Tongue (tissue), 3 donors: ENCODE measurements at places on chromosomes 4 and X. TPM values are rescaled to one million over a fixed set of nuclear protein-coding genes. Genes with fewer than 3 reads are reported as not detected.

S100G gene
- not detected for total RNA-seq

RAP2C gene
- total RNA-seq: 32.9 TPM

CDKL2 gene
- total RNA-seq: 1.1 TPM

CFAP47 gene
- total RNA-seq: 0.10 TPM

MAGEB10 gene
- not detected for total RNA-seq

GABRA4 gene
- total RNA-seq: 0.21 TPM

SOX3 gene
- not detected for total RNA-seq

USP17L26 gene
- not detected for total RNA-seq

ZNF711 gene
- 34.5 TPM for total RNA-seq

SMARCA1 gene
- 90.7 TPM for total RNA-seq

EBP gene
- 22.8 TPM for total RNA-seq

MAOB gene
- total RNA-seq: 3.2 TPM

CHST7 gene
- 11.7 TPM for total RNA-seq

NEIL3 gene
- 3.0 TPM for total RNA-seq

TMEM128 gene
- 18.0 TPM for total RNA-seq

SLC26A1 gene
- total RNA-seq: 0.31 TPM

VCX3A gene
- not detected for total RNA-seq

GLUD2 gene
- total RNA-seq: 2.8 TPM

SSX2B gene
- total RNA-seq: not detected

NDST4 gene
- total RNA-seq: 1.3 TPM

CXXC4 gene
- 1.4 TPM for total RNA-seq

FAM199X gene
- total RNA-seq: 25.4 TPM

PDLIM3 gene
- total RNA-seq: 1,325 TPM

SATL1 gene
- total RNA-seq: 0.10 TPM

LNX1 gene
- 10.7 TPM for total RNA-seq

SMAD1 gene
- 80.7 TPM for total RNA-seq

ZNF81 gene
- 12.1 TPM for total RNA-seq

UGT2B15 gene
- not detected for total RNA-seq

GRIA2 gene
- total RNA-seq: 8.9 TPM

CPLX1 gene
- not detected for total RNA-seq

TAF7L gene
- 0.82 TPM for total RNA-seq

SPACA5 gene
- total RNA-seq: not detected
